Endodermal cell (in vitro differentiated cells): ENCODE measurements at places on chromosomes 16 and 17. TPM values are rescaled to one million over a fixed set of nuclear protein-coding genes. Genes with fewer than 3 reads are reported as not detected.
A peak's percentile ranks its signal among the peaks of the same experiment; 100 is the strongest.

DNA sequence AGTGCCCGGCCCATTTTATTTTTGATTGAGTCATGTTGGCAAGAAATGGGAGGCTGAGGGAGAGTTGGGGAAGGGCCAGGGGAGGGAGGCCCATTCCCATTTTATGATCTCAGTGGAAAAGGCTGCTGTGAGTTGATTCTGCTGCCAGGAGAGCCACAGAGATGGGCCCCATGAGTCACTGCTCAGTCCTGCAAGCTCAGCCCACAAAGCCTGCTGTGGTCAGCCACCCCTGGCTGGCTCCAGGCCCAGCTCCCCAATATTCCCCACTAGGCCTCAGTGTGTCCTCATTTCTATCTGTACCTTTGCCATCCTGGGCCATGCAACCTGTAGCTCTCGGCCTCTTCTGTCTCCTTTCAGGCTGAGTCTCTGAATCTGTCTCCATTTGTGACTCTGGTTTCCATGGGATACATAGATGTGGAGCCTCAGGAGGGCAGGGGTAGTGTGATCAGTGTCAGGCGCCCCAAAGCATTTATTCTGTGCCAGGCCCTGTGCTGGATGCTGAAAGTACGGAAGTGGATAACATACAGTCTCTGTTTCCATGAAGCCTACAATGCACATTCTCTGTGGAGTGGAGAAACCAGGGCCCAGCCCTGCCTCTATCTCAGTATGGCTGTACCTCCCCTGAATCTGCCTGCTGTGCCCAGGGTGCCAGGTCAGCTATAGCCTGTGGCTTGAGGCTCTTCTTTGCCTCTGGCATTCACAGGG is 1.9 kb upstream of the PLEKHG4 start:
- DNase-seq: no peak

DNA sequence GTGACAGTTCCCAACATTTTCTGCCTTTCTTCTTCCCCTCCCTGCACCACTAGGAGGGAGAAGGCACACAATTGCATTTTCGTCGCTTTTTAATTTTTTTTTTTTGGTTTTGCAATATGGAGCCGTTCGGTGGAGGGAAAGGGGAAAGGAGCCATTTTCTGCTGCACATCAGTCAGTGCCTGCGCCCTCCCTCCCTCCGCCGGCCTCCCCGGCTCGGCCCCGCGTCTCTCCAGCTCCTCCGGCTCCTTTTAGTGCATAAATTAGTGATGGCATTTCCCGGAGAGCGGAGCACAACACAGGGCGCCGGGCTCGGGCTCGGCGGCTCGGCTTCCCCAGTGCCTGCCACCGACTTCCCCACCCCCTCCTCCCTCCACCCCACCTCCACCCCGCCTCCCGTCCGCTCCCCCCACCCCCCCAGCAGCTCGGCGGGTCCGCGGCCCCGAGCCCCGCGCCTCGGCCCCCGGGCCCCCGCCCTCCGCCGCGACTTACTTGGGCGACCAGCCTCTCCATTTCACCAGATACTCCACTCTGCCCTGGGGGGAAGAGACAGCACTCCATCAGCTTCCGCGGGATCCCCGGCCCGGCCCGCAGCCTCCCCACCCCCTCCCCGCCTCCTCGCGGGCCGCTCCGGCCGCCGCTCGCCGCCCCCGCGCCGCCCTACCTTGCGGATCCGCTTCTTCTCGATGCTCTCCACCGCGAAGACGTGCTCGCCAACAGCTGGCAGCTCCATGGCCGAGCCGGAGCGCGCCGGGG is 542 bp downstream of the CBX4 start:
- peak; percentile 90 for DNase-seq

GRCh38 chr16:74951681-74952080 is 33.2 kb downstream of the WDR59 start:
- DNase-seq: peak; percentile 6

- DNase-seq: peak; percentile 43
Observed at GRCh38 chr16:55502801-55503366, 6.0 kb upstream of the LPCAT2 start.

DNA sequence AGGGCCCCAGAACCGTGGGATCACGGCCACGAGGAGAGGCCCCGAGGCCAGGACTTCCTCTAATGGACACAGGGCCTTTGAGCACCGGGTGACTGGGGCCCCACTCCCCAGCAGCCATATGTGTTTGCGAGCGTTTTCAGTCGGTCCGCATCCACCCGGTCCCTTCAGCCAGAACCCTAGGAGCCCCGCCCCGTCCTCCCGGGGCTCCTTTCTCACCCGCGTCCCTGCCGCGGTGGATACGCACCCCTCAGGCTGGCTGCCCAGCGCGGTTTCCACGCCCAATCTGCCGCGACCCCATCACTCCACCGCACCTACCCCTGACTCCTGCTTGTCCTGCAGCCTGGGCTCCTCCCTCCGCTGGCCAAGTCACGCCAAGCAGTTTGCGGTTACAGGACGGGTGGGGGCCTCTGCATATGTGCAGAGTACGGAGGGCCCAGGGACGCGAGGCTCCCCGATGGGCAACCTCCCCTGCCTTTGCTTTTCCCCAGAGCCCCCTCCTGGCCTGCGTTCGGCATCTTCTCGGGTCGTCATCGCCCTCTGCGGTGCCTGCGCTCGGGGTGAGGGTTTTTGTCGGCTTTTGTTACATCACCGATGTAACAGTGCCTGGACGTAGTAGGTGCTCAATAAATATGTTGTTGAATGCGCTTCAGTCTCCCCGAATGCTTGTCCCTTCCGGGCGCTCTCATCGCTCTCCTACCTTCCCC is 1.0 kb upstream of the TTYH2 start:
- DNase-seq: peak; percentile 88

DNA sequence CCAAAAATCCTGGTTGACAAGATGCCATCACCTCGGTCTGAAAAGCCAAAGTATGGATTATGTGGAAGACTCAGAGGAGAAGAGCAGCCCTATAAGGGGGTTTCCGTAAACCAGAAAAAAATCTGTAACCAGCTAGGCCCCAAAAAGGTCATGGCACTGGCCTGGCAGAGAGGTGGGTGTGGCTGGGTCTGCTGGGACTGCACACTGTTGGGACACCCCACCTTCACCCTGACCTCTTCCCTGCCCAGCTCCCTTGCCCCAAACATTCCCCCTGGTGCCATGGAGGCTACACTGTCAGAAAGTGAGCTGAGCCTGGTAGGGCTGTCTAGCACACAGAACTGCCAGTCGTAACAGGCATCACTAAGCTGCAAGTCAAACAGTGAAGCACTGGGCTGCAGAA is 6.5 kb downstream of the SLC47A2 start:
- peak; percentile 41 for DNase-seq

GRCh38 chr16:85330694-85331188 is 218.5 kb upstream of the CIBAR2 start:
- DNase-seq: peak; percentile 92

DNA sequence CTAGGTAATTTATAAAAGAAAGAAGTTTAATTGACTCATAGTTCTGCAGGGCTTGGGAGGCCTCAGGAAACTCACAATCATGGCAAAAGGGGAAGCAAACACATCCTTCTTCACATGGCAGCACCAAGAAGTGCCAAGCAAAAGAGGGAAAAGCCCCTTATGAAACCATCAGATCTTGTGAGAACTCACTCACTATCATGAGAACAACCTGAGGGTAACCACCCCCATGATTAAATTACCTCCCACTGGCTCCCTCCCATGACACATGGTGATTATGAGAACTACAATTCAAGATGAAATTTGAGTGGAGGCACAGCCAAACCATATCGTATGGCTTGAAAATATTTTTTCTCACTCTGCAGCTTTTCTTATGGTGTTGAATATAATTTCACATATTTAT is 151.7 kb downstream of the ANKFN1 start:
- DNase-seq: no peak

The CD79B gene
- total RNA-seq: 0.44 to 0.70 TPM in 2 of 3 replicates, not detected in the other
